NCI-H460 (cell line): ENCODE measurements at places on chromosomes 5 and 9. TPM values are rescaled to one million over a fixed set of nuclear protein-coding genes. Genes with fewer than 3 reads are reported as not detected.
A peak's percentile ranks its signal among the peaks of the same experiment; 100 is the strongest.

GRCh38 chr5:77379558-77380061, 112.5 kb downstream of the WDR41 start:
- DNase-seq, result no peak

GRCh38 chr5:157143127-157143971, 684 bp upstream of the MED7 start:
- DNase-seq, result no peak

- peak; percentile 20 for DNase-seq
Measured at GRCh38 chr5:164578911-164579310, 1073.5 kb downstream of the MAT2B start.

The HTR1A gene
- not detected in 2 replicates for total RNA-seq

The KLHL3 gene
- total RNA-seq, result 3.2 and 5.0 TPM in 2 replicates

- DNase-seq, result no peak
Measured at GRCh38 chr5:2039180-2039531, 156.4 kb upstream of the IRX4 start.

GRCh38 chr9:97567182-97567893, 65.8 kb downstream of the TSTD2 start:
- DNase-seq, result no peak

GRCh38 chr9:15369238-15369637, 53.4 kb upstream of the SNAPC3 start:
- no peak for DNase-seq

DNA sequence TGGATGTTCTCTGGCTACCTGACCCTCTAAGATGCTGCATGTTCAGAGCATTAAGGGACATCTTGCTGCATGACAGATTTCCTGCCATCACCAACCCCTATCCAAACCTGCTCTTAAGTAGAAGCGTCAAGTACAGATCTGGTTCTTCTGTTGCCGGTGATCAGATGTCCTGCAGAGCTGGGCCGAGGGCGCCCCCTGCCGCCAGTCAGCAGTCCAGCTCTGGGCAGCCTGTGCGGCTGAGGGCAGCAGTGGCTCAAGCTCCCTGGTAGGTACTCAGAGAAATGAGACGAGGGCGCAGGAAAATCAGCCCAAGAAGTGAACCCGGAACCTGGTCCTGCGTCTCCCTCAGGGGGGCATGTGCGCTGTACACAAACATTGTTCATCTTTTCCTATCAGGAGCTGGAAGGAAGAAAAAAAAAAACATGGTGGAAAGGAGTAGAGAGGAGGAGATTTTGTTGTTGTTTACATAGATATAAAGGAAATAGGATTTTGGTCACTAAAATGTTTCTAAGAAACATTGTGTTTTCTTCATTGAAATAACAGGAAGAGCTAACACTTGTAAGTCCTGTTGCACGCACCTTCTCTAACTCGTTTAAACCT, 95.8 kb downstream of the CFAP90 start:
- DNase-seq, result peak; percentile 37

The GGTA1 gene
- total RNA-seq, result not detected in 2 replicates

The CSNK1G3 gene
- total RNA-seq, result 73.5 and 91.9 TPM in 2 replicates

- no peak for DNase-seq
Measured at GRCh38 chr5:28576022-28576421, 1537.6 kb upstream of the CDH9 start.

DNA sequence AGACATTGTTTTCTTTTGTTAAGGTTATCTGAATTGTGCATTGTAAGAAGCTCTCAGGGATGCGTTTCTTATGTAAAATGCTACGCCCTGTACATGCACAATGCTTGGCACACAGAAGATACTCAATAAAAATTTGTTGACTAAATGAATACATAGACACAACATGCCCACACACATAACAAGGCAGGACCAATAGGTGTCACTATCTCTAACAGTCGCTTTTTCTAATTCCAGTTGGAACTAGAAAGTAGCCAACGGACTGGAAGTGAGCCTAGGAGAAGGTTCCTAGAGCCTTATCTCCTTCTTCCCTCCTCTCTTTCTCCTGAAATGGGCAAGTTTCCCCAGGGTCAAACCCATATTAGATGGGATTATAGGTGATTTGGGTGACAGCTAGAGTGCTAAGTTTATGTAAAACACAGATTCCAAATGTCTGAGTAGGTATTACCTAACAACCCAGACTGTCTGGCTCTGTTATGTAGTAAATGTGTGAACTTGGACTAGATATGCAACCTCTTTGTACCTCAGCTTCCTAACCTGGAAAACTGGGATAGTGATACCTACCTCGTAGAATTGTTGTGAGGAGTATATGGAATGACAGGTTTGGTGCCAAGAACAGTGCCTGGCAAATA, 603.0 kb downstream of the RAB3C start:
- DNase-seq, result no peak

GRCh38 chr5:129094924-129095899, 663 bp downstream of the ISOC1 start:
- DNase-seq, result peak; percentile 21

DNA sequence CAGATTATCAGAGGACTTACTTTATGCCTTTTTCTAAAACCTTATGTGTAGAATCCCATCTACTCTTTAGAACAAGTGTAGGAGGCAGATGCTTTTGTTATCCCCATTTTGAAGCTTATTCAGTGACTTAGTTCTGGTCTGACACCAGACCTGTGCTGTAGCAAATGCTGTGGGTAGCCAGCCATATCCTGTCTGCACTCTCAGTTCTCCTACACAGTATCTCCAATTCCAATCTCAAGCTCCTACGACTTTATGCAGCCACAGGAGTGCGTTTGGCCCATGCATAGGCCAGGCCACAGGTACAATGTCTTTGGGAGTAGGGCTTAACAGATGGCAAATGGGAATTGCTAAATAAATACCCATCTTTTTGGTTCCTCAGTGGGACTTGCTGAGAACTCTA, 292.6 kb downstream of the MCTP1 start:
- DNase-seq, result no peak

- peak; percentile 1 for DNase-seq
Measured at GRCh38 chr5:13278148-13278547, 666.3 kb downstream of the DNAH5 start.

The MCCC2 gene
- total RNA-seq, result 51.8 and 56.8 TPM in 2 replicates

DNA sequence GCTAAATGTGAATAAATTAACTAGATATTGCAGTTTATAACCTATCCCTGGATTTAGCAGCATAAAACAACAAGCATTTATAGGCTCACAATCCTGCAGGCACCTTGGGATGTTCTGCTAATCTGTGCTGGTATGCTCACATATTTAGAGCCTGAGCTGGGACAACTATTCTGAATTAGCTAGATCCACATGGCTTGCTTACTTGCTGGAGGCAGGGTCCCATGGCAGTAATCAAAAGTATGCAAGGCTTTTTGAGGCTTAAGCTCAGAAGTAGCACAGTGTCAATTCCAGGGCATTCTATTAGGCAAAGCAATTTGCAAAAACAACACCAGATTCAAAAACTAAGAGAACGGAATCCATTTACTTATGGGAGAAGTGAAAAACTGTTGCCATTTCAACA, 745.0 kb upstream of the ACO1 start:
- no peak for DNase-seq

The AK8 gene
- 0.42 and 2.6 TPM in 2 replicates for total RNA-seq

DNA sequence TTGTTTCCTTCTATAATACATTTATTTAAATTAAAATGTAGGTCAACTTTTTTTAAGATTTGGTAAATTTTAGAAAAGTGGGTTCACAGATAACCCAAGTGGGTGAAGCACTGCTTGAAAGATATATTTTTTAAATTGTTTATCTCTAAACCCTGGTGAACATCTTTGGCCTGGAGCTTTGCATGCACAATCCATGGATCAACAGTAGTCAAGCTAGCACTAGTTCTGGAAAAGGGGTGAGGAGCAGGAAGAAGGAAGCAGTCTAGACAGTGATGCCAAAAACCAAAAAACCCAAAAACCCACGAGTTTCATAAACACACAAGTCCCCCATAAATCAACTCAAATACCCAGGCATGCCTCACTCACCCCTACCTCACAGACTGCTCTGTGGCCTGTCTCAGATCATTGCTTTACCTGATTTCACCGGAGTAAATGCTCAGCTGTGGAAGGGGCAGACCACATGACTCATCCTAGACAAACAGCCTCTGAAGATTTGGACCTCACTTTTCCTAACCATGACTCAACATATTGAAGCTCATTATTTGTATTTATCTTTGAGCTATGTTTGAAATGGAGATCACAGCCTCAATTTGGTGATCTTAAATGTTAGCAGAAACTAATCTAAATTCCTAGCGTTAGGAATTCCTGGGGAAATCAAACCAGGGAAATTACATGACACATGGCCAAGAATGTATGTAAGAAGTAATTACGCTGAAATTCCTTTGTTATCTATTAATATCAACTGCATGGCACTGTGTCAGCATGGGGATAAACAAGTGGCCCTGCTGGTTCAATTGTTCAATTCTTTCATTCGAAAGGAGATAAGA, 149.6 kb downstream of the ZNF608 start:
- DNase-seq, result peak; percentile 43

GRCh38 chr9:112487799-112488340, 1.2 kb downstream of the KIAA1958 start:
- DNase-seq, result no peak

GRCh38 chr9:120257483-120257882, 322.5 kb downstream of the CDK5RAP2 start:
- no peak for DNase-seq

- DNase-seq, result no peak
Measured at GRCh38 chr5:59768152-59769040, 125.1 kb downstream of the PDE4D start.

GRCh38 chr9:22141908-22142307, 132.8 kb upstream of the CDKN2B start:
- DNase-seq, result no peak

GRCh38 chr5:14816999-14817761, 54.4 kb downstream of the ANKH start:
- no peak for DNase-seq

The SH3GL2 gene
- total RNA-seq, result 0.15 TPM in 1 of 2 replicates, not detected in the other
